ENCODE measurements at places on chromosomes 5 and 9. TPM values are rescaled to one million over a fixed set of nuclear protein-coding genes. Genes with fewer than 3 reads are reported as not detected.

The NXNL2 gene
- total RNA-seq, result 0.86 TPM

- no peak for DNase-seq
These were observed 342.4 kb upstream of the GRIA1 start for GRCh38 chr5:153147891-153148623.

GRCh38 chr9:89508951-89509615 lies 11.2 kb upstream of the SEMA4D start:
- DNase-seq, result no peak

The ZCCHC7 gene
- total RNA-seq, result 31.2 TPM

GRCh38 chr5:138022912-138023311 lies 10.0 kb downstream of the FAM13B start:
- DNase-seq, result no peak

The KCTD16 gene
- 0.64 TPM for total RNA-seq

The GPR151 gene
- not detected for total RNA-seq

The PFN3 gene
- total RNA-seq, result not detected

The NFIB gene
- 6.6 TPM for total RNA-seq

- DNase-seq, result no peak
These were observed 4.1 kb downstream of the GALNT10 start for GRCh38 chr5:154194345-154195329.

Data from HCT116 (cell line).